ENCODE measurements at places on chromosomes 6 and 20.

- DNase-seq: no peak
Observed at GRCh38 chr6:155187106-155187505, 76.7 kb upstream of the CLDN20 start.

- no peak for DNase-seq
Observed at GRCh38 chr6:87762116-87762515, 60.1 kb upstream of the AKIRIN2 start.

- no peak for DNase-seq
Observed at GRCh38 chr20:18048176-18048575, 9.5 kb downstream of the OVOL2 start.

DNA sequence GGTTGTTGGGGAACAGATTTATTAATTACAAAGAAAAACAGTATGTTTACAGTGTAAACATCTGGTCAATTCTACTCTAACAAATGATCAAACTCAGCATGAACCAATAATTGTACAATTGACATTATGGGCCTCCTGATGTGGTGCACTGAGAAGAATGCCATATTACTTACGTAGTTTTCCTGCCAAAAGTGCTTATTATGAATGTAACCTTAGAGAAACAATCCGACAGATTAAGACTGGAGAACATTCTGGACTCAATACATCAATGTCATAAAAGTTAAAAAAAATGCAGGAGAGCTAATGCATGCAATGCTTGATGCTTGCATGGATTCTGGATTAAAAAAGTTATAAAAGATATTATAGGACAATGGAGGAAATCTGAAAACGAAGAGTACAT lies 69.0 kb downstream of the LYRM4 start:
- peak; percentile 9 for DNase-seq

- DNase-seq: no peak
Observed at GRCh38 chr6:42970871-42971612, 7.9 kb downstream of the PEX6 start.

GRCh38 chr6:127533736-127534135 lies 14.6 kb upstream of the MTCL3 start:
- DNase-seq: no peak

- DNase-seq: peak; percentile 71
Observed at GRCh38 chr6:140344142-140344913, 969.9 kb upstream of the CITED2 start.

- DNase-seq: no peak
Observed at GRCh38 chr6:139570166-139570565, 195.7 kb upstream of the CITED2 start.

GRCh38 chr20:51955756-51956155 lies 153.4 kb upstream of the SALL4 start:
- peak; percentile 20 for DNase-seq

GRCh38 chr20:61595216-61595615 lies 343.2 kb downstream of the CDH4 start:
- DNase-seq: no peak

DNA sequence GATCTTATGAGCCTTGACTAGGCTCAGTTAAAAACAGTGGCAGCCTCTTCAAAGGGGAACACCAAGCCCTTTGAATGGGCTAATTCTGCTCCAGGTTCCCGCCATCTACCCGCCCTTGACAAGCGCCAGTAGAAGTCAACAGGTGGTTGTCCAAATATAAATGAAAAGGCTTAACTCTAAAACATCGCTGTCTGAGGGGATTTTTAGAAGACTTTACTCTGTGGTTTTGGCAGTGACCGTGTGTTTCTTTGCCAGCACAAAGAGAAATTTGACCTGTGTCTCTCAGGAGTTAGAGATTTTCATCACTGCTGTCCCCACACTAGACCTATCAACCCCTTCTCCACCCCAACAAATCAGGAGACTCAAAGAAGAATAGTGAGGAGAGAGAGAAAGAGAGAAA lies 19.8 kb upstream of the SIM1 start:
- DNase-seq: no peak

GRCh38 chr20:58340853-58341252 lies 31.3 kb downstream of the RAB22A start:
- no peak for DNase-seq

DNA sequence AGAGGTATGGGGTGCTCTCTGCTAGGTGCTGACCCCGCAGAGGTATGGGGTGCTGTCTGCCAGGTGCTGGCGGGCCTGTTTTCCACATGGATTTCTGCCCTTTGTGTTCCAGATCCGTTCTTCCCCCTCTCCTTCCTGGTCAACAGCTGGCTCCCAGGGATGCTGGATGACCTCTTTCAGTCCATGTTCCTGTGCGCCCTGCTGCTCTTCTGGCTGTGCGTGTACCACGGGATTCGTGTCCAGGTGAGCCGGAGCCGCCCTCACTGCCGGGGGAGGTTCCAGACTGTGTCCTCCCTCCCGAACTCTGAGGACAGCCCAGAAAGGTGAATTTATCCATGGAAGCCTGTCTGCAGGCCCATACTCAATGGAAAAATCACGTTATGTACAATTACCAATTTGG lies 36.3 kb downstream of the DYNLT1 start:
- DNase-seq: no peak

- DNase-seq: peak; percentile 33
Observed at GRCh38 chr6:75196081-75196687, 9.7 kb downstream of the COL12A1 start.

GRCh38 chr6:157751547-157752200 lies 71.4 kb upstream of the SNX9 start:
- DNase-seq: no peak

GRCh38 chr6:38901802-38902522 lies 146.6 kb upstream of the GLP1R start:
- no peak for DNase-seq

GRCh38 chr6:53573299-53573698 lies 28.4 kb upstream of the GCLC start:
- no peak for DNase-seq

DNA sequence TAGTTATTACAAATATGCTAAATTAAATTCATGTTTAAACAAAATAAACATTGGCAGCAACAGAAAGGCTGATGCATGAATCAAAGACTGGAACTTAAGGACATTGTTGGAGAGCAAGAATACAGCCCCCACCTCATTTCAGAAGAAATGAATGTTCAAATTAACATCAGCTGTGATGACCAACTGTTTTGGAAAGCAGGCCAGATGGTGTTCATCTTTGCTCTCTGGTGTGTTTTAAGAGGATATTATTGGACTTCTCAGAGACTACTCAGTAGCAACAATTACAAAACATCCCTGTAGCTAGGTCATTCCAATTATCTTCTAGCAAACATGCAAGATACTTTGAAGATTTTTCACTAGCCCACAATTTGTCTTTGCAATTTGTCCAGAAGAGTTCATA lies 118.6 kb upstream of the DOK5 start:
- DNase-seq: no peak

DNA sequence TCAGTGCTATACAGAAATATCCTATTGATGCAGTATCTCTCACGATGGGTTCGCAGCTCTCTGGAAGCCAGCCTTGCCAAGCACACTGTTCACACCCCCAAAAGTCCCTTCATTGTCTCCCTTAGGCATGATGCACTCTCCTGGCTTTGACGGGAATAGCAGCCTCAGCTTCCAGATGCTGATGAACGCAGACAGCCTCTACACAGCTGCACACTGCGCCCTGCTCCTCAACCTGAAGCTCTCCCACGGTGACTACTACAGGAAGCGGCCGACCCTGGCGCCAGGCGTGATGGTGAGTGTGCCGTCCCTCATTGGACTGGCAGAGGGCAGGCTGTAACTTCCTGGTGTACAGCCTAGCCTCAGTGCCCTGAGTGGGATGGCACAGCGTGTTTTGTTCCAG lies 60.0 kb upstream of the PBOV1 start:
- peak; percentile 41 for DNase-seq

DNA sequence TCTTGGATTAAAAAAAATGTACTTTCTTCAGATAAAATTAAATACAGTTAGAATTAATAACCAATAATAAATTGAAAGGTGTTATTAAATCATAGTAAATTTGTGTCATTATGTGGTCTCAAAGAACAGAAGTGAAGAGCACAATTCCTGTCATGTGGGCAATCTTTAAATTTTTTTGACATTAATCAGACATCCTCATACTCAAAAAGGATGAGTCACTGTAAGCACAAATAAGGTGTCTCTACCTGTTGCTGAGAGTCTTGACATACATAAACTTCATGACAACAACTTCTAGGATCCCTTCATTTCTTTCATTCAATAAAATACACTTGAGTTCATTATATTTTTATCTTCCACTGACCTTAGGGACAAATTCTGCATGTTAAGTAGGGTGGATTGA lies 76.1 kb downstream of the SLC22A3 start:
- no peak for DNase-seq
